HepG2 (cell line): ENCODE measurements at places on chromosomes 7 and 10. TPM values are rescaled to one million over a fixed set of nuclear protein-coding genes. Genes with fewer than 3 reads are reported as not detected.

DNA sequence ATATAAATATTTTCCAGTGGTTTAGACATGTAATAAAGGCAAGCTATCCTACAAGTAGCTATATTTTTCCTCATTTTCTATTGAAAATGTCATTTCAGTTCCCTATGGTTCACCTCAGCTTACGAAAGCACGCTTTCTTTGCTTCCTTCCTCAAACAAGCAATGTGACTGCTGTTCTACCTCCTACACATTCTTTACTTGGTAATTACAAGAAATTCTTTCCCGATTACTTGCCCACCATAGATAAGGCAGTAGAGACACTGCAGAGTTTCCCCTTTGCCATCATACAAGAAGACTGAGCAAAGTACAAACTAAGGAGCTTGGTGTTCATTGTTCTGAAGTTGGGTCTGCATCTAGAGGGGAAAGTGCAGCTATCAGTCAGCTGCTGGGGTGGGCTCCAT lies 249.4 kb downstream of the CRPPA start:
- no peaks in the 10 kb centered on the region for H3K4me1 ChIP-seq
- no peak overlapping the region for H3K4me3 ChIP-seq
- H3K36me3 ChIP-seq = no peaks in the 10 kb centered on the region
- no peak for DNase-seq
- no peak overlapping the region for H3K27ac ChIP-seq
- no peaks in the 10 kb centered on the region for H3K27me3 ChIP-seq

DNA sequence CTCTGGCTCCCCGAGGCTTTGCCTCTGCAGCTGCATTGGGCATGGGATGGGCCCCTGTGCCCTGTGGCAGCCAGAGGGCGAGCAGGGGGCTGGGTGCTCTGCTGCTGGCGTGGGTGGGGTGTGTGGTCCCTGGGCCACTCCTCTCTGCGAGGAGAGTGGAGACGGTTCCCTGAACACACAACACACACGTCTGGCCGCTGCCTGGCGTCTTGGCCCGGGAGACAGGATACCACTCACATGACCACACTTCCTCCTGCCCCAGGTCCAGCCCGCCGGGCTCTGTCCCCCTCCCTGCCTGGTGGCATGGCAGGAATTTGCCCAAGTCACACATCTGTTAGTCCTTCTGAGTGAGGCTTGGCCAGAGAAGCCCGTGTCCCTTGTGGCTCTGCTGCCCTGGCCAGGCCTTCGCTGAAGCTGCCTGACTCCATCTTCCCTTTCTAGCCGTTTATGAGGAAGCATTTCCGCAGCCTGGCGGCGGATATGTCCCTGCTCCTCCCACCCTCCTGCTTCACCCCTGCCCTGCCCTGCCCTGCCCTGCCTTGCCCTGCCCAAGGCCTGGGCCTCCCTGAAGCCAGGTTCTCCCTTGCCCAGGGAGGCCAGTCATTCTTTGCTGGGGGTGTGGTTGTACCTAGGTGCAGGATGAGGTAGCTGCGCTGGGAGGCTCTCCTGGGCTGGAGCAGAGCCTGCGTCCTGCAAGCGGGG lies 3.0 kb downstream of the BRI3 start:
- no peaks in the 10 kb centered on the region; the same call in 2 of the 3 replicates for H3K27me3 ChIP-seq
- H3K27ac ChIP-seq = no peak overlapping the region
- peak; percentile 51 for DNase-seq
- H3K36me3 ChIP-seq = peaks cover 3% of the 10 kb centered on the region

GRCh38 chr7:77416621-77417371 lies 647 bp upstream of the GSAP start:
- peak overlapping the region; percentile 86 for H3K4me3 ChIP-seq
- DNase-seq = no peak
- peak overlapping the region; percentile 94 for H3K27ac ChIP-seq

CDK1 gene
- 132 and 221 TPM in 2 replicates for total RNA-seq

DNA sequence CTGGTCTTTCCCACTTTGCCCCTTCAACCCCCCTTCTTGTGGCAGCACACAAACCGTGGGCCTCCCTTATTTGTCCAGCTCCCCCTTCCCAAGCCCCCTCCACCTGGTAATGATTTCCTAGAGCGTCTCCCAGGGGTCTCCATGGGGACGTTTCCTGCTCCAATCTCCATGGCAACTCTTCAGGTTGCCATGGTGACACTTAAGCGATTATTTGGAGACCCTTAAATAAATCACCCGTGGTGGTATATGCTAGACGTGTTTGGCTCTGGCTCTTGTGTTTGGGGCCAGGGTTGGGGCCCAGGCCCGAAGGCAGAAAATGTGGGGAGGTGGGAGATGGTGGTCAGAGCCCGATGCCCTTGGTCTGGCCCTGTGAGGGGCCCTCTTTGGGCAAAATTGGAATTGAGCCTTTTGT lies 41.1 kb upstream of the DLG5 start:
- peaks cover 56% of the 10 kb centered on the region for H3K4me1 ChIP-seq
- H3K27me3 ChIP-seq = no peaks in the 10 kb centered on the region
- H3K27ac ChIP-seq = no peak overlapping the region
